ENCODE measurements at places on chromosomes 6 and 20. TPM values are rescaled to one million over a fixed set of nuclear protein-coding genes. Genes with fewer than 3 reads are reported as not detected.

- DNase-seq: no peak
Measured at GRCh38 chr6:139372326-139373153, 1.9 kb downstream of the CITED2 start.

GRCh38 chr6:87049779-87050178, 45.1 kb downstream of the CGA start:
- DNase-seq: no peak

DNA sequence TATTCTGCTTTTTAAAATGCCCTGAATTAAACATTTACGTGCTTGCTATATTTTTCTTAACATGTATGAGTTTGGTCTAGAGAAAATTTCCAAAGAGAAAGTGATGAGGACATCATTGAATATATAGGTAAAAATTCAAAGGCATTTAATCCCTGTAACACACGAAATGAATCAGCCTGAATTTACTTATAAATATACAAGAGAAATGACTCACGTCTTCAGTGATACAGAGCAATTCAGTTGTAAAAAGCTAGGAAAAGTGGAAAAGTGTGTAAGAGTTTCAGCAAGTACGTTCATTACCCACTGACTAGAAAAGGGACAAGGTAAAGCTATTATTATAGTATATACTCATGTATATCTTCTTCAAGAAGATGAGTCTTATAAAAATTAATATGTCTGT, 124.8 kb downstream of the HIVEP1 start:
- DNase-seq: no peak

- peak; percentile 80 for DNase-seq
Measured at GRCh38 chr6:53664623-53665022, 933 bp downstream of the KLHL31 start.

- no peak for DNase-seq
Measured at GRCh38 chr20:35291654-35292503, at the start of gene FAM83C. TSS of gene FAM83C (minus strand) at chr20:35292425. CDS start at chr20:35292304, 121 bp downstream.

- DNase-seq: no peak
Measured at GRCh38 chr6:111480988-111481822, 1.8 kb downstream of the REV3L start.

- no peak for DNase-seq
Measured at GRCh38 chr6:20444786-20445271, 43.1 kb downstream of the E2F3 start.

GRCh38 chr6:160461641-160462040, 113.5 kb downstream of the SLC22A3 start:
- no peak for DNase-seq

GRCh38 chr20:46396052-46396740, 10.2 kb downstream of the ELMO2 start:
- DNase-seq: no peak

DNA sequence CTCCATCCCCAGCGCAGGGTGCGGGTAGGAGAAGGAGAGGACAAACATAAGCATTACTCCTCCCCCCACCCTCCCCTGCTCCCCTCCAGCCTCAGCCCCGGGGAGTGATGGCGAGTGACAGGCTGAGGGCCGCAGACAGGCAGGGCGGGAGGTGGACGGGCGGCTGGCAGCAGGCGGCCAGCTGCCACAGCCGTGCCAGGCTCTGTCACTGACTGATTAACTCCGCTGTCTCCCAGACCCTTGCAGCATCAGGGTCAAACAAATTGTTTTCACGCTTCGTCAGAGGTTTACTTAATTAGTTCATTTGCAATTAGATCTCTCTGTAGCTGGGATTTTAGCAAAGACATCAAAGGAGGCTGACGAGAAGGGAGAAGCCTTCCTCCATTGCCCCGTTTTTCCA, 41.9 kb downstream of the FOXP4 start:
- DNase-seq: no peak

DNA sequence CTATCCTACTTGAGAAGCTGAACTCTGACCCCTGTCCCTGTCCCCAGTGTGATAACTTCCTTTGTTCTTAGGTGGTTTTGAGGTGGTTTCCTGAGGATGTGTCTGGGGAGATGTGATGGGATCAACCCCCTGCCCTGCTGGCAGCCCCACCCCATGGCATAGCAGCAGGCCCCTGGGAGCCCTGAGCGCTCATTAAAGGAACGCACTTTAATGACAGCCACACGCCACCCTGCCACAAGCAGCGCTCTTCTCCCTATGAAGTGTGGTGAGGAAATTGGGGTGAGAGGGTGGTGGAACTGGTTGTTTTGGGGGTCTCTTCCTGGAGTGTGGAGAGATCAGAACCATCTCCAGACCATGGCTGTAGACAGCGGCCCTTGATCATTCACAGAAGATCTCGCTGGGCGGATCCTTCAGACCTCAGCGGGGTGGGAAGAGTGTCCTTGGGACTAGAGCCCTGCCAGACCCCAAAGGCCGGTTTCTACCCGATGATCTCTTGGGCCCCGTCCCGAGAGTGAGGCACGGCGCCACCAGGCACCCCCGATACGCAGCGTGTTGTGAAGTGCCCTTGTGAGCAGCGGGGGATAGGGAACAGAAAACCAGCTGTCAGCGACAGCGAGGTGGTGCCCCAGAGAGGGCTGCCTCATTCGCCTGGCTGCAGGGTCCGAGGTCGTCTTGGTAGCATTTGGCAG, 45.4 kb downstream of the SYNJ2 start:
- peak; percentile 9 for DNase-seq

GRCh38 chr20:64106435-64106961, 867 bp downstream of the NPBWR2 start:
- peak; percentile 8 for DNase-seq

DNA sequence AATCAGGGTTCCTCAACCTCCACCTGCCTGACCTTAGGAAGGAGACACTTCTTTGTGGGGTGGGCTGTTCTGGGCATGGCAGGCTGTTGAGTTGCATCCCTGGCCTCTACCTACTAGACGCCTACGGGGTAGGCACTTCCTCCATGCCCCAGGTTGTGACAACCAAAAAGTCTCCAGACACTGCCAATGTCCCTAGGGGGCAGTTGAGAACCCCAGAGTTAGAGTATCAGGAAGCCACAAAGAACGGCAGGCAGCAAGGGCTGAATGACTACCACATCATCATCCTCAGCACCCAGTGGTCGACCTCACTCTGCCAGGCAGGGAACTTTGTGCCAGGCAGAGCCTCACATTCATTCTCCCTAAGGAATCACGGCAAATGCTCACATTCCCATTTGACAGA, 21.5 kb downstream of the PMEPA1 start:
- no peak for DNase-seq

Gene ABHD12
- 18.4 TPM for total RNA-seq

Gene PHACTR3
- total RNA-seq: not detected

Gene MYBL2
- not detected for total RNA-seq

Gene FNDC11
- 0.13 TPM for total RNA-seq

Gene ZNF831
- total RNA-seq: 0.07 TPM

Gene AFDN
- total RNA-seq: 22.2 TPM

Gene UNC5CL
- total RNA-seq: 0.52 TPM
